ENCODE measurements at places on chromosomes 7 and 10.

DNA sequence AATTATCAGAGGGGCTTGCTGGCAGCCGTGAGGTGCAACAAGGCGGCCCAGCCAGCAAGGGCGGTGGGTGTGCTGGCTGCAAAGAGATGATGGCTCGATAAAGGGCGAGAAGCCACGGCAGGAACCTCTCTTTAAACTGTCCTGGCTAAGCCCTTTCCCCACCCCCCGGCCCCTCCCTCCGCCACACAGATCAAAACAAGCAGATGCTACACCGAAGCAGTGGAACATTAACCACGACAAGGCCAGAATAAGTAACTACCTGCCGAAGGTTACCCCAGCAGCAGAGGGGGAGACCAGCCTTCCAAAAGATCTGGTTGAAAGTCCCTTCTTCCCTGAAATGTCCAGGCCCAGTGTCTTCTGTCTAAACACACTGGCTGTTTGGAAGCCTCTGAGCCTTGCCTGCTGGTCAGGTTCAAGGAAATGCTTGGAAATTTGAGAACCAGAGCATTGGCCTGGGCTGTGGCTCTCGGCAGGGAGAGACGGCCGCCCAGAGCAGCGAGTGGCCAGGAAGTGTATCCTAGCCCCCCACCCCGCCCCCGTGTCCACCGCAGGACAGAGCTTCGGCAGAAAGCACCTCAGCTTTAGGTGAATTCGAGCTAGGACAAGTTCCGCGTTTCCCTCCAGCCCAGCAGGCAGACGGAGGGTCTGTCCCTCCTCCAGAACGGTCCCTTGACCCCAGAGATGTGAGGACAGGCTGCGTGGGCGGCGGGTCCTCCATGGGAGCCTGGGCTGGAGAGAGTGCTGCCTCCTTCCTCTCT is 2.1 kb downstream of the FAM20C start:
- DNase-seq: no peak

GRCh38 chr10:76106611-76107010 is 675.2 kb downstream of the LRMDA start:
- DNase-seq: no peak

GRCh38 chr7:151735186-151735850 is 141.6 kb downstream of the PRKAG2 start:
- DNase-seq: no peak

GRCh38 chr7:48245751-48246472 is 74.7 kb downstream of the ABCA13 start:
- DNase-seq: no peak

DNA sequence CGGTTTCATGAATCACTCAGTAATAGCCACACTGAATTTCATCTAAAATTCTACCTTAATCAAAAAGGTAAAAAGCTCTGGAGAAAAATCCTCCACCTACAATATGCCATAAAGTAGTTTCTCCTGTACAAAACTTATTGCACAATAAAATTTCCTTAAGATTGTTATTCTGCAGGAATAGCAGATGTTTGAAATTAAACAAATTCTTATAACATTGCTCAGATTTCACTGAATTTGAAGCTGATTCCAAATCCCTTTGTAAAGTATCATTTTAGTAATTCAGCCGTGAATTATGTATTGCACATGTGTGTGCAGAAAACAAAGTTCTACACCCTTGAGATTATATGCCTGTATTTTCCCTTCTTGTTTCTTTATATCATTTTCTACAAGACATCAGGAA is 123.8 kb downstream of the AMPH start:
- DNase-seq: no peak

DNA sequence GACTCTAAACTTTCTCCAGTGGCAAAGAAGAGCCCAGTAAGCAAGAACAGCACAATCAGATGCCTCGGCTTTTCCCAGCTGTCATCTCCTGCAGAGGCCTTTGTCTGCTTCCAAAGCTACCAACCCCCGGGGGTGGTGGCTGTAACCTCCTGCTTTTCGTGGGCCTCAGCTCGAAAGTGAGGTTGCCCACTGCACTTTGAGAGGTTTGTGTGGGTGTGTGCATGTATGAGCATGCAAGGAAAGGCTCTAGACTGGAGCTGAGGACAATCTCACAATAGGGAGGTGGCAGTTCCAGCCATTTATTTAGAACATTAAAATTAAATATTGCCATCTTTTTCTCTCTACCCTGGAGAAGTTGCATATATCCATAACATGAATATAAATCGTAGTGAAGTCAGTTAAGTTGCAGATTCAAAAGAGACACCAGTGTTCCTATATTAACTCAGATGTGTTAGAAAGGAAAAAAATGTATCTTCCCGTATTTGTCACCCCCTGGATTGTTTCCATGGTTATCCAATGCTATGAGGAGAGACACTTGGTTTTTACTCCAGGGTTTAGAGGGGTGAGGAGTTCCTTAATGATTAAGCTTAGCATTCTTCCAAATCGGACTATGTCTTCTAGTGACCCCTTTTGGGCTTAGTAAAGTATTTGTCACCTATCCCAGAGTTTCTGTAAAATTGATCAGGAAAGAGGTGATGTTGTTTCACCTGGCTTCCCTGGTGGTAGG is 781.1 kb downstream of the INHBA start:
- DNase-seq: no peak

DNA sequence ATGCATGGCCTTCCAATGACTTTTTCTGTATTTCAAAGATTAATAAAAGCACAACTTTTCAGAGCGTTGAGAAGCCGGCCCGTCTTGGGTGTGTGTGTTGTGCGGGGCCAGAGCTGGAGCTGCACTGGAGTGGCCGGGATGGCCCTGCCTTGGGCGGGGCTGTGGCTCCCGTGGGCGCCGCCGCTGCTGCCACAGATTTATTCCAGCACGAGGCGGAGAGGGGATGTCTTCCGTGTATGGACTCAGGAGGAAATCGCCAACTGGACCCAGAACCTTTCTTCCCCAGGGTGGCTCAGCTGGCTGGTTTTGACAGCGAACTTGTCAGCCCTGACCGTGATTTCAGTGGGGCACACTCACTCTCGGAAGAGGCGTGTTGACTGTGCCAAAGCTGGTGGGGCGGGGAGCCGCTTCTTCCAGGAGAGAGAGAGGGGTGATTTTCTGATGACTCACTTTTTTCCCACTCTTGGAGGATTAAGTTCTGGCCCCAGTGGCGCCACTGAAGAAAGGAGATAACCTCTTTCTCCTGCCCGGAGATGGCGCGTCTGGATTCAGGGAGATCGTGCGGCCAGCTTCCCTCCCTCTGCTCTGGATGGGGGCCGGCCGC is 72.4 kb downstream of the DNAJB6 start:
- no peak for DNase-seq

DNA sequence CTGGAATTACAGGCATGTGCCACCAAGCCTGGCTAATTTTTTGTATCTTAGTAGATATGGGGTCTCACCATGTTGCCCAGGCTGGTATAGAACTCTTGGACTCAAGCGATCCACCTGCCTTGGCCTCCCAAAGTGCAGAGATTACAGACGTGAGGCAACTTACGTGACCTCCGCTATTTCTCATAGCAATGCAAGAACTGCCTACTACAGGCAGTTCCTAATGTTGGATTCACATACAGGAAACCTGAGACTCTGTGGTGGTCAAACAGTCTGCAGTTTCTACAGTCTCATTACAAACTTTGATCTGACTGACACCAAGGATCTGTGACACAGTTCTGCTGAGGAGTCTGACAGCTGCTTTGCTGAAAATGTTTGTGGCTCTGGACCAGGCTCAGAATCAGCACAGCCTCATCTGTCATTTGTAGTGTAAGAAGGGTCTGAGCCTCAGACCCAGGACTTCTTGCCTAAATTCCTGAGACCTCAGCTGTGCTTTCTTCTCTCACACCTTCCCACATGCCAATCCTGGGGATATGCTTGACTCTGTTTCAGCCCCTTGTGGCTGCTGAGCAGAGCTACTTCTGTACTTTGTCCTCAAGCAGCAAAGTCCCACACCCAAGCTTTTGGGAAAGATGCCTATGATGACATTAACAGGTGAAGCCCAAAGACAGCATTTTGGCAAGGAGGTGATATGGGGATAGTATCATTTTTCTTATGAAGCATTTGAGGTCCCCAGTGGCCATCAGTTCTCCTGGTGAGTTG is 48.0 kb upstream of the CYP2C9 start:
- DNase-seq: no peak

DNA sequence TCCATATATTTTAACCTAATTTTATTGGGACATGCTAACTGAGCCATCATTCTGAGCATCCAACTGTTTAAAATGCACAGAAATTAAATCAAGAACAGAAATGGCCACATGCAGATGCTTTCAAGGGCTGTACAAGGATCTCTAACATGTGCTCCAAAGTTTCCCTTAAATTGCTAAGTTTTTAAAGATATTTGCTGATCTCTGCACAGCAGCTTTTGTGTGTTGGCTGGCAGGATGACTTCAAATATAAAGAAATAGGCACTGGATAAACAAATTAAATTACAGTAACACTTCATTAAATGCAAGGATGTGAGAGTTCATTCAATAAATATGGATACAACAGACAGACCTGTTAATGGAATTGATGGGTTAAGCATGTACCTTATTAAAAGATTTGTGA is 148.0 kb upstream of the MEOX2 start:
- no peak for DNase-seq

DNA sequence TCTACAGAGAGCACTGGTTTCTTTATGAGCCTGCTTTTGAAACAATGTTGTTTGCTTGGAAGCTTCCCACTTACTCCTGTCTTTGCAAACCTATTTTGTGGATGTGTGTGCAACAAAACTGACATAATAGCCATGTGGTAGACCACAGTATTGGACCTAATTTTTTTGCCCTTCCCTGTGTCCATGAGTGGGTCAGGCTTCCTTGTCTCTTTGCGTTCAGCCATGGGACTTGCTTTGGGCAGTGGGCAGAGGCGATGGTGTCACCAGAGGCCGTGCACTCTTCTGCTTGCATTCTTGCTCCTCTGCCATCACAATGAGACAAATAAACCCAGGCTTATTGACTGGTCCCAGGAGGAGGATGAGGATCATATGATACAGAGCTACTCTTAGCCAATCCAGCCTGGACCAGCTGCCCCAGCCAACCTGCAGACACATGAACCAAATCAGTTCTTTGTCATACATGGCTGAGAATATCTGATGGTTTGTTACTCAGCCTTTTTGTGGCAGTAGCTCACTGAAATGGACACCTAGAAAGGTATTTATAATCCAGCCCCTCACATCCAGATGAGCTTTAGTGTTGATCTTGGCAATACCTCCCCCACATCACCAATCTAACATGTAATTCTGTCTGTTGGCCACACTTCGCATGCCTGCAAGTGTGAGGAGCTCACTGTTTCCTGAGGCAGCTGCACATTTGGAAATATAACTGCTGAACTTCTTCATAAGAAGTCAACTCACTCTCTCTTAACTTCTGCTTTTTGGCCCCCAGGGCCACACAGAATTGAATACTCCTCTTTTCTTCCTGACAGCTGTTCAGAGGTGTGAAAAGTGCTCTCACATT is 427.8 kb upstream of the ZMIZ1 start:
- DNase-seq: no peak

- no peak for DNase-seq
These were observed 2.4 kb downstream of the PILRB start for GRCh38 chr7:100360135-100360854.

DNA sequence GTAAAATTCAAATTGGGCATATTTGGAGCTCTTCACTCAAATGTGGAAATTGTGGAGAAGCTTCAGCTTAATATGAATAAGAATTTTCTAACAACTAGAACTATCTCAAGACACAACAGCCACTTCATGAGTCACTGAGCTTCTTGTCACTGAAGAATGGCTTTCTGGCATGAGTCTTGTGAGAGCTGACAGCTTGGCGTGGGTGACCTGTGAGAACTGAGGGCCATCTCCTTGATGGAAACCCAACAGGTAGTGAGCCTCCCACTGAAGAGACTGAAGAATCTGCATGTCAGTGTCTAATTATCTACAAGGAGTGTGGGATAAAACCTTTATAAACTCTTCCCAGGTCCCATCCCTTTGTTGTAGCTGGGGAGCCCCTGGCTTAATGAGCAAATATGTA is 66.0 kb downstream of the CLEC2L start:
- DNase-seq: no peak

GRCh38 chr7:30154111-30154587 is 19.4 kb downstream of the MTURN start:
- no peak for DNase-seq

- DNase-seq: no peak
These were observed 16.9 kb upstream of the CUL1 start for GRCh38 chr7:148681821-148682220.

DNA sequence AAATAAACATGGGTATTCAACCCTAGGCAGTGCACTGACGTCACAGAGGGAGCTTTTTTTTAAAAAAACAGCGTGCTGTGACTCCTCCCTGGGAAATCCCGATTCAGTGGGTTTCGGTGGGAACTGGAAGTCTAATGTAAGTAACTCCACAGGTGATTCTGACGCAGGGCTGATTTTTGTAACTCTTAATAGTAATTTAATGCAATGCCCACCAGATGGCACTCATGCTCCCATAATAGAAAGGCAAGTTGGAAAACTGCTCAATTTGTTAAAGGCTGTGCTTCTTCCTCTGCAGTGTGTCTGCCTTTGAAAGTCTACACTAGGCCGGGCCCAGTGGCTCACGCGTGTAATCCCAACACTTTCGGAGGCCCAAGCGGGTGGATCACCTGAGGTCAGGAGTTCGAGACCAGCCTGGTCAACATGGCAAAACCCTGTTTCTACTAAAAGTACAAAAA is 10.9 kb upstream of the RSU1 start:
- DNase-seq: peak; percentile 57

DNA sequence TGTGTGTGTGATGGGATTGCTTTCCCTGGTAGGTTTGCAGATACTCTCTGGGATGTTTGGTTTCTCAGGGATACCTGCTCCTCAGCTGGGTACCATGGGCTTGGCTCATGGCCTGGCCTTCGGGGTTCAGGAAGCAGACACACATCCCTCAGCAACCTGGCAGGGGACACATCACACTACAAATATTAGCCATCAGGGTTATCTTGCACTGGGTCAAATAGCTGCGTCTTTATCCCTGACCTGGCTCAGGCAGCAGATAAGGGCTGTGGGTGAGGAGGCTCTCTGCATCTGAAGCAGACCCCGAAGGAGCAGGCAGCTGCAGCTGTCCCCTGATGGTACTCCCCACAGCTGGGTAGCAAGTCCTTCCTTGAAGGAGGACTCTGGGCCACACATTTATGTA is 25.7 kb upstream of the CDHR3 start:
- no peak for DNase-seq

DNA sequence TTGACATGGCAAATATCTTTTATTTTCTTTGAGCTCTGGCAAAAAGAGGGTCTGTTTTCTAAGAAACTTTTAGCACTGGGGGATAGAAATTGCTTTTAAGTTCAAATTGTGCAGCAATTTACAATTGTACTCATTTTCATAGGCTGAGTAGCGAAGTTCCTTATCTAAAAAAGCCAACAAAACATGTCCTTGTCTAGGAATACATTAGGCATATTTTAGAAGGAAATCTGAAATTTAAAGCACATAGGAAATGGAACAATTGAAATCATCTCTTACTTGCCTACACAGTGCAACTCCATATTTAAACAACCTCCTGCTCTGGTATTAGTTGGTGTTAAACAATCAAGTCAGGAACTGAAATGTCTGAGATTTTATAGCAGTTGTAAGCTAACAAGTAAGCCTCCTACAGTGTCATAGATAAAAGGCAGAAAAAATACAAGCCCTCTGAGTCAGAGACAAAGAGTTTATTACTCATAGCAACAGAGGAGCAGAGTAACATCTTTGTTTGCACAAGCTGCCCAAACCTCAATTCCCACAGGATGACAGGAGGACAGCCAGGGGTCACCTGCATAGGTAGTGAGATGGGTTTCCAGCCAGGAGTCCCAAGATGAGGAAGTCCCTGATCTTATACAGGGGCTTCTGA is 280.2 kb upstream of the HGF start:
- no peak for DNase-seq

- DNase-seq: no peak
These were observed 7.2 kb downstream of the ANTXRL start for GRCh38 chr10:46293832-46294640.
